ENCODE measurements at places on chromosomes 2 and 18. TPM values are rescaled to one million over a fixed set of nuclear protein-coding genes. Genes with fewer than 3 reads are reported as not detected.

SIX2 gene
- total RNA-seq = not detected

IL36G gene
- total RNA-seq = not detected

CPO gene
- 0.37 TPM for total RNA-seq

PSMA8 gene
- total RNA-seq = not detected

WDCP gene
- total RNA-seq = 4.9 TPM

LPIN2 gene
- 86.8 TPM for total RNA-seq

CYP27A1 gene
- total RNA-seq = 15.6 TPM

CD207 gene
- not detected for total RNA-seq

CYTIP gene
- total RNA-seq = 17.4 TPM

VIT gene
- total RNA-seq = 9.1 TPM

SP5 gene
- total RNA-seq = not detected

DQX1 gene
- 42.6 TPM for total RNA-seq

SCN7A gene
- total RNA-seq = 15.1 TPM

LCLAT1 gene
- 29.4 TPM for total RNA-seq

ZNF385B gene
- total RNA-seq = 3.5 TPM

CCBE1 gene
- 2.0 TPM for total RNA-seq

ANKRD30BL gene
- not detected for total RNA-seq

TXNDC2 gene
- total RNA-seq = not detected

BMP10 gene
- total RNA-seq = not detected

POTEJ gene
- total RNA-seq = 0.92 TPM

Measured in stomach (tissue), 19 donors.